ENCODE measurements at places on chromosomes 13 and 19. TPM values are rescaled to one million over a fixed set of nuclear protein-coding genes. Genes with fewer than 3 reads are reported as not detected.
A peak's percentile ranks its signal among the peaks of the same experiment; 100 is the strongest.

The HIF3A gene
- not detected for total RNA-seq

DNA sequence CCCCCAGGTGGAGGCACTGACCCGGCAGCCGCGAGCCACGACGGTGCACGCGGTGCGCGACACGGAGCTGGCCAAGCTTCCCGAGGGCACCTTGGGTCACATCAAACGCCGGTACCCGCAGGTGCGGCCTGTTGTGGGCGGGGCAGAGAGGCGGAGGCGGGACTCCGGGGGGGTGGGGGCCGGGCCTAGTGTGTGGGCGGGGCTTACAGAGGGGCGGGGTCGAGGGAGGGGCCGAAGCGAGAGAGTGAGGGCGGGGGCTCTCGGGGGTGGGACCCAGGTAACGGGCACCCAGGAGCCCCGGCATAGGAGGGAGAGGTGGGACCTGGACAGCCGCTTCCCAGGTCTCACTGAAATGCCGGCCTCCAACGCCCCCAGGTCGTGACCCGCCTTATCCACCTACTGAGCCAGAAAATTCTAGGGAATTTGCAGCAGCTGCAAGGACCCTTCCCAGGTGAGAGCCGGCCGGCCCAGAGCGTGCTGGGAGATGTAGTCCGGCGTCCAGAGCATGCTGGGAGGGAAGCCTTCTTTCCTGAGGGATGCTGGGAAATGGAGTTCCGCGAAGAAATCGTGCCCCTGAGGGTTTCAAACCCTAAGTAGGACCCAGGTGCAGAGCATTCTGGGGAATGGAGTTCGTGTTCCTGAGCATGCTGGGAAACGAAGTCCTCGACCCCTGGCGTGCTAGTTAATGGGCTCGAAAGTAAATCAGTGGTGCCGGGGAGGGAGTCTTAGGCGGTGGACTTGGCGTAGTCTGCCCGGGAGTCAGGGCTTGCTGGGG is 15.7 kb downstream of the PNPLA6 start:
- no peak overlapping the region for H3K27ac ChIP-seq
- peaks cover 7% of the 10 kb centered on the region for H3K4me1 ChIP-seq
- no peak overlapping the region for H3K4me3 ChIP-seq
- H3K27me3 ChIP-seq: no peaks in the 10 kb centered on the region

The LHB gene
- total RNA-seq: not detected

- no peak overlapping the region for H3K4me3 ChIP-seq
- peaks cover 59% of the 10 kb centered on the region for H3K27me3 ChIP-seq
- peaks cover 18% of the 10 kb centered on the region for H3K4me1 ChIP-seq
- no peaks in the 10 kb centered on the region for H3K36me3 ChIP-seq
- DNase-seq: no peak
Observed at GRCh38 chr19:45597425-45598111, 4.4 kb downstream of the GPR4 start.

GRCh38 chr13:28958018-28958417 is 137.9 kb downstream of the MTUS2 start:
- H3K27me3 ChIP-seq: no peaks in the 10 kb centered on the region
- H3K4me3 ChIP-seq: no peak overlapping the region
- no peaks in the 10 kb centered on the region for H3K4me1 ChIP-seq
- no peak for DNase-seq

DNA sequence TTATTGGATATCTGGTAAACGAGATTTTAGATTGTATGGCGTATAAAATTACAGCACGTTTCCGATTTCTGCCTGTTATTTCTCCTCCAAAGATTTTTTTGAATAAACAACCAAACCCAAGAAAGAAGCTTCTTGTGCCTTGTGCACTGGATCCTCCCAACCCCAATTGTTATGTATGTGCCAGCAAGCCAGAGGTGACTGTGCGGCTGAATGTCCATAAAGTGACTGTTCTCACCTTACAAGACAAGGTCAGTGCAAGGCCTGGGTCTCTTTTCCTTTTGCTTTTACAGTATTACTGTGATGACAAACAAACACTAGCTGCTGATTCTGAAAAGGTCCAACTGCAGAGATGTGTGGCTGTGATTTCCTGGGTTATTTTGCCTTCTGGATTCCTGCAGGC is 22.9 kb upstream of the WTIP start:
- H3K4me3 ChIP-seq: no peak overlapping the region
- peaks cover 5% of the 10 kb centered on the region for H3K4me1 ChIP-seq
- no peak for DNase-seq
- H3K27me3 ChIP-seq: no peaks in the 10 kb centered on the region

DNA sequence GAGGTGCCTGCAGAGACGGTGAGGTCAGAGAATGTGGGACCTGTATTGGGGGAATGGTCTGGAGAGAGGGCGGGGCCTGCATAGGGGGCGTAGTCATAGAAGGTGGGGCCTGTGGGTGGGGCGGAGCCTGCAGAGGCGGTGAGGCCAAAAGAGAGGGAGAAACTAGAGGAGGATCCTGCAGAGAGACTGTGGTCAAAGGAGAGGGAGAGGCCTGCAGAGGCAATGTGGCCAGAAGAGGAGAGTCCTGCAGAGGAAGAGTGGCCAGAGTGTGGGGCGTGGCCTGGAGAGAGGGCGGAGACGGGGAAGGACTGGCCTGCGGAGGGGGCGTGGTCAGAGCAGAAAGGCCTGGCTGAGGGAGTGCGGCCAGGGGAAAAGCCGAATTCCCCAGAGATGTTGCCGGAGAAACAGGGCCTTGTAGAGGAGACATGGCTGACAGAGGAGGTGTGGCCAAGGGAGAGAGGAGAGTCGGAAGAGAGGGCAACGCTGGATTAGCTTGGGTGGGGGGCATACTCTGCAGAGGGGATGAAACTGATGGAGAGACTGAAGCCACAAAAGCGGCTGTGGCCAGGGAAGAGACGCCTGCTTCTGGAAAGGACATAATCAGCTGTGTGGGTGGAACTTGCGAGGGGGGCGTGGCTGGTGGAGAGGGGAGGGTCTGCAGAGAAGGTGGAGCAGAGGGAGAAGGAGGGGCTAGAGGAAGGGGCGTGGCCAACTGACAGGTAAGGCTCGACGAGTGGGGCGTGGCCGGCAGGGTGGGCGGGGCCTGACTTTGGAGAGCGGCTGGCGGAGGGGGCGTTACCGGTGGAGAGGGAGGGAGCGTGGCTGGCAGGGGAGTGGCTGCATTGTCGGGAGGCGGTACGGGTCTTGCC is 2.5 kb downstream of the PRR36 start:
- peak overlapping the region; percentile 59 for H3K4me3 ChIP-seq
- peak; percentile 71 for DNase-seq
- no peak overlapping the region for H3K27ac ChIP-seq
- peaks cover 14% of the 10 kb centered on the region for H3K4me1 ChIP-seq

Data from activated T-helper 2 cell treated with anti-CD3 and anti-CD28 coated beads, Interferon-gamma antibody, Interleukin-2, Interleukin-4, amounts not matched to agents 10 μg/mL and 5 μg/mL and 100 μg/mL, durations not matched to agents 14 hours and 24 hours and 36 hours (primary cell).